ENCODE measurements at places on chromosomes 12 and 14. TPM values are rescaled to one million over a fixed set of nuclear protein-coding genes. Genes with fewer than 3 reads are reported as not detected.

GRCh38 chr12:120469450-120470149 is at the start of gene SRSF9:
TSS of gene SRSF9 (minus strand) at chr12:120469748. CDS start at chr12:120469609, 139 bp downstream.
- peak; percentile 88 for ATAC-seq

- no peak for ATAC-seq
Measured at GRCh38 chr14:64806862-64807495, 72.7 kb downstream of the SPTB start.

The ZNF705A gene
- not detected for total RNA-seq

- no peak for ATAC-seq
Measured at GRCh38 chr12:117774941-117775775, 193.6 kb downstream of the KSR2 start.

- ATAC-seq: no peak
Measured at GRCh38 chr12:124484526-124484953, 82.9 kb downstream of the NCOR2 start.

DNA sequence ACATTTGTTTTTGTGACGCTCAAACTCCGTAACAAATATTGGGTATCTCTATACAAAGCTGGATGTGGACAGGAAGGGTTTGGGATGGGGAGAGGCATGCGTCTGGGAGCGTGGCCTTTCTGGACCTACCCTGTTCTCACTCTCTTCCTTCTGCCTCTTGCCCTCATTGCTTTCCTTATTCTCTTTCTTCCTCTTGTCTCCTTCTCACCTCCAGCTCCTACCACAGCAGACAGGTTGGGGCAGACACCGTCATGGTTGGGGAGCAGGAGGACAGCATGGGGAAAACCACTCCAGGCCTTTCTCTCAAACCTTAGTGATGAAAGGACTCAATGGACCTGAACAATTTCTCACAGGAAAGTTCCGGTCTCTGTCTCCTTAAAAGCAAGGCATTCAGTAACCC is 465.3 kb downstream of the RAD51B start:
- ATAC-seq: peak; percentile 18

- ATAC-seq: no peak
Measured at GRCh38 chr12:32776258-32776657, 20.6 kb upstream of the YARS2 start.

GRCh38 chr12:108335349-108336119 is 3.6 kb downstream of the CMKLR1 start:
- no peak for ATAC-seq

- ATAC-seq: no peak
Measured at GRCh38 chr12:118846416-118846815, 134.9 kb upstream of the SRRM4 start.

The HSPB8 gene
- 33.8 TPM for total RNA-seq

DNA sequence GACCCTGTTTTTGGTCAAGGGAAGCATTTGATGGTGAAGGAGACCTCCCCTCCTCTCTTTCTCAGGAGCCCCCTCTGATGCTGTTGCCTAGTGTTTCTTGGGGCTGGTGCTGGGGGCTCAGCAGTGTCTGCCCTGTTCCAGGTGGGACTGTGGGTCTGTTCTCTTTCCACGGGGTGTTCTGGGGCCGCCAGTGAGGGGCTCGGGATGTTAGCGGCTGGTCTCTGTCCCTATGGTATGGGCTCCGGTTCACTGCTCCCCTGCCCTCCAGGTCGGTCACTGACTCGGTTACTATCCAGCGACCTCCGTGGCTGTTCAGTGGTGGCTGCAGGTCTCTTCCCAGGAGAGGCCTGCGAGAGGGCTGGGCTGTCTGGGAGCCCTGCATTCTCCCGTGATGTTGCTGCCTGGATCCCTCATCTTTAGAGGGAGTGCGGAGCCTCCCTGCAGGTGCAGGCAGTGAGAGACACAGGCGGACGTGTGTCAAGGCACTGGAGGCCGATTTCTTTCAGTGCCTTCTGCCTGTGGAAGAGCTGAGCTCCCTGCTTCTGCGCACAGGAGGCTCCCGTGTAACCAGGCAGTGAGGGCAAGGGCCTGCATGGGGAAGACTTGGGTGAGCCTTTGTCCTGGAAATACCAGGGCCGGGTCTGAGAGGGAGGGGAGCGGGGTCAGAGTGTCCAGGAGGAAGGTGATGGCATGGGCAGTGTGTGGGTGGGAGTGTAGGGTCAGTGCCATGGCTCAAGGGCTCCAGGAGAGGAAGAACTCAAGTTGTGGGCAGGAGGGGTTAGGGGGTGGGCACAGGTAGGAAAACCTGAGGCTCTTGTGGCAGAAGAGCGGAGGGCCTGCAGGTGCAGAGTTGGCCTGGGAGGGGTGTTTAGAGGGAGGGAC is 362.6 kb downstream of the TMEM121 start:
- ATAC-seq: no peak

- no peak for ATAC-seq
Measured at GRCh38 chr12:93192878-93193277, 184.8 kb upstream of the NUDT4 start.

The GRIP1 gene
- total RNA-seq: 20.1 TPM

The ETFBKMT gene
- 1.3 TPM for total RNA-seq

The DCAF5 gene
- 28.1 TPM for total RNA-seq

The PROX2 gene
- total RNA-seq: not detected

The TMTC1 gene
- total RNA-seq: 5.3 TPM

DNA sequence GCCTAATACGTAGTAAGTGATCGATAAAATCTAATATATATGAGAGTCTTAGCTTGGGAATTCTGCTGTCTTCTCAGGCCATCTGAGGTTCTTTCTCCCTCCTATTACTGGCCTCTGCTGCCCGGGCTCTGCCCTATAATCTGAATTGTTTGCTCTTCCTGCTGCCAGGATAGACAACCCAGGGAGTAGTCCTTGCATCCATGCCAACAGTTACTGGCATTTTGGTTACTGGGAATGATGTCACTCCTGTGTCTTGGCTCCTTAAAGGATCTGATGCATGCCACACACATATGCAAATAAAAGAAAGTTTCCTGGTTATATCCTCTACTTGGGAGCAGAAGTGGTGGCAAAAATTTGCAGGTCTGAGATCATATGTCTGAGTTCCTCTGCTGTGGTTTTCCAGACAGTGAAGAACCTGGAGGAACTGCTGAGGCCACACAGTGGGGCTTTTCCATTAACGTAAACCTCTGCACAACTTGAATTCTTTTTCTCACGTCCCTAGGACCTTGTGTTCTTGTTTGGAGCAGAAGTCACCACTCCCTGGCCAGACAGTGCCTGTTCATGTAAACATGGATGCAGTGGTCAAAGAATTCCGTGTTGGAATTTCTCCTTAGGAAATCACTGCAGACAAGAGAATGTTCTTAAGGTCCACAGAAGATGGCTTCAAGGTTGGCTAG is 320.6 kb upstream of the TBX3 start:
- ATAC-seq: peak; percentile 13

DNA sequence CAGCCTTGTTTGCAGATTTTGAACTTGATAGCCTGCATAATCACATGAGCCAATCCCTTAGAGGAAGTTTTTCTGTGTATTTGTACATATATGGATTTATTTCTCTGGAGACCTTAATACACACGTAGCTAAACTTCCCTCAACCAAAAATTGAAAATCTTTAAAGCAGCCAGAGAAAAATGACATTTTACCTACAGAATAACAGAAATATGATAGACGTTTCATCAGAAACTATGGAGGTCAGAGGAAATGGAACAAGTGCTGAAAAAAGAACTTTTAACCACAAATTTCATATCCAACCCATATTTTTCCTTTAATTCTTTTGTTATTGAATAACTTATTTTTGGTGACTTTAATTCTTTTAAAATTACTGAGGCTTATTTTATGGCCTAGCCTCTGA is 177.7 kb downstream of the CCDC91 start:
- ATAC-seq: no peak

The TRIM9 gene
- total RNA-seq: 0.32 TPM

The DTX1 gene
- total RNA-seq: 0.68 TPM

The LUM gene
- 8.4 TPM for total RNA-seq

GRCh38 chr12:89306827-89307473 is 45.4 kb downstream of the DUSP6 start:
- ATAC-seq: no peak
